ENCODE measurements at places on chromosomes 1 and 21.

DNA sequence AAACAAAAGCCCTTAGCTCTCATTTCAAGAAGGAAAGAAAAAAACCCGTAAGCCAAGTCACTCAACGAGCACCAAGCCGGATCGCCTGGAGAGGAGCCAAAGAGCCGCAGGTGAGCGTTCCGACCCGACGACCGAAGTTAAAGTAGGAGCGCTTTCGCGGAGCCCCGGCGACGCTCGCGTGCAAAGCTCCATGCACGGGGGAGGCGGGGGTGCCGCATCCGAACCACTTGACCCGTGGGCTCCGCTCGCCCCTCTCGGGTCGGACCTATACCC, 382 bp downstream of the GPBP1L1 start:
- peak; percentile 49 for DNase-seq

DNA sequence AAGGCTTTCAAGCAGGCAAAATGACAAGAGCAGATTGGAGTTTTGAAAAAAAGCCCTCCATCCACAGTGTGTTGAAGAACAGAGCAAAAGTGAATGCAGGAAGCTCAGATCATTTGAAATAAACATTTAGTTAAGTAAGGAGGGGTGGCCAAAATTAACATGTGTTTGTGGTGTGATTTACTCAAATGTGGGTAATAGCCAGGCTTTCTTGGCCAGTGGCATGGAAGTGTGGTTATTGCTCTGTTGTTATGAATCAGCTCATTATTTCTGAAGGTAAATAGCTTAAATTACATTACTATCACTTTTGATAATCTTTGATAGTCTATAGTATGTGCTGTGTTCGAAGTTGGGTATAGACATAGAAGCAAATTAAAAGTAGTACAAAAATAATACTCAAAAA, 485.9 kb downstream of the LMO4 start:
- DNase-seq, result no peak

DNA sequence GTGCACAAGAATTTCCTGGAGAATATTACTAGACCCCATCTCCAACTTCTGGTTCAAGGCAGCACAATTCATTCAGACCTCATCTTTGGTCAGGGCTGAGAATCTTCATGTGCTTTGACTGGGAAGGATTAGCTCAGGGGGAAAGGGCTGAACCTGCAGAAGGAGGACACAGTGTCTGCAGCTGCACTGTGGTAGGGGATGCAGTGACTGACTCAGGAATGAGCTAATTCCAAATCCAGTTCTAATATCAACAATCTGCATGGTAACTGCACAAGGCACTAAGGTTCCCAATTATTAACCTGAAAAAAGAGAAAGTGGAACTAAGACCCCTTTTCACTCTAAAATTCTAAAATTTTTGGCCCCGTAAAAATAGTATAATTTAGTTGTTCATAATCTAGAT, 31.6 kb downstream of the TTLL7 start:
- DNase-seq, result no peak

GRCh38 chr1:220430059-220430458, 97.9 kb upstream of the MARK1 start:
- no peak for DNase-seq

DNA sequence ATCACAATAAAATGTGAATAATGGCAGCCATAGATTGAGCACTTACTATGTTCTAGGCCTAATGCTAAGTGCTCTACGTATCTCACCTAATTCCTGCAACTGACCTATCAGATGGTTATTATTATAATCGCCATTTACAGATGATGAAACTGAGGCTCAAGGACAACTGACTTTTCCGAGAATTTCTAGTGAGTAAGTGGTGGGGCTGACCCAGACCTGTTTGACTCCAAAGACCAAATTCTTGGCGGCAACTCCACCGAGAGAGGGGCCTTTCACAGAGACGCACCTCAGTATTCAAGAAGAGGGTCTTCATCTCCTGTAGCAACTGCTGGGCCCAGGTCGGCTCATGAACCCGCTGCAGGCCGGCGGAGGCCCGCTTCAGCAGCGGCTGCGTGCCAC, 573 bp downstream of the TMEM234 start:
- DNase-seq, result no peak

- DNase-seq, result no peak
These were observed 71.5 kb upstream of the NR5A2 start for GRCh38 chr1:199956005-199956404.

DNA sequence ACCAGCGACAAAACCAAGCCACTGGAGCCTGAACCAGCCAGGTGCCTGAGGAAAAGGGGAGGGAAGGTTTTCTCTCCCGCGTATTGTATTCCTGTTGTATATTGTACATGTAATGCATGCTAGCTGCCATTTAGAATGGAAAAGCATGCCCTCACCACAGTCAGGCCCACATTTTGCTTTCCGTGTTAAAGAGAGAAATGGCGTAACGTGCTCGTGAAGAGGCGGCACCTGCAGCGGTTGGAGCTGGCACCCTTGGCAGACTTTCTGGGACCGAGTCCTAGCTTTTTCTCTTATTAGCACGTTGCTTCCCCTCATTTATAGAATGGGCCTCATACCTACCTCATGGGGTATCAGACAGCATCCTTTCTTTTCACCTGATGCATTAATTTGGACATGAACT, 135.3 kb upstream of the IRF2BP2 start:
- DNase-seq, result no peak

DNA sequence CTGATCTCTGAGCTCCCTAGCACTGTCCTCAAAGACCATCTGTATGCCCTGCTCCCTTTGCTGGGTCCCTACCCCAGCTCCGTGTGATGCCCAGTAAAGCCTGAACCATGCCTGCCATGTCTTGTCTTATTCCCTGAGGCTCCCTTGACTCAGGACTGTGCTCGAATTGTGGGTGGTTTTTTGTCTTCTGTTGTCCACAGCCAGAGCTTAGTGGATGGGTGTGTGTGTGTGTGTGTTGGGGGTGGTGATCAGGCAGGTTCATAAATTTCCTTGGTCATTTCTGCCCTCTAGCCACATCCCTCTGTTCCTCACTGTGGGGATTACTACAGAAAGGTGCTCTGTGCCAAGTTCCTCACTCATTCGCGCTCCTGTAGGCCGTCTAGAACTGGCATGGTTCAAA, 5.7 kb downstream of the GSTM5 start:
- no peak for DNase-seq

- no peak for DNase-seq
These were observed 422.9 kb downstream of the SETD4 start for GRCh38 chr21:35637431-35637830.

DNA sequence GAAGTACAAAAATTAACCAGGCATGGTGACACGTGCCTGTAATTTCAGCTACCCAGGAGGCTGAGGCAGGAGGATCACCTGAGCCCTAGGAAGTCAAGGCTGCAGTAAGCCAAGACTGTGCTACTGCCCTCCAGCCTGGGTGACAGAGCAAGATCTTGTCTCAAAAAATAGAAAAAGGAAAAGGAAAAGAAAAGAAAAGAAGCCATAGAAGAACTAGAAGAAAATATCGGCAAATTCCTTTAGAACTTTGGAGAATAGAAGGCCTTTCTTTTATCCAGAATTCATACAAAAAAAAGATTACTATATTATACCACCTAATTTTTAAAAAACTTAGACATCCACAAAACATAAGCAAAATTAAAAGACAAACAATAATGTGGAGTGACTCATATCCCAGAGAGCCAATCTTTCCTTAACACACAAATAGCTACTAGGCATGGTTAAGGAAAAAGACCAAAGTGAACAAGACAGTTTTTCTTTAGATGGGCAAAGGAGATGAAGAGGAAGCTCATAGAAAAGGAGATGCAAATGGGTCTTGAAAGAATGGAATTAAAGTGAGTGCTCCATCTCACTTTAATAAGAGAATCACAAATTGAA, 251.1 kb upstream of the IRF2BP2 start:
- no peak for DNase-seq

GRCh38 chr21:45078877-45079281, 4.5 kb downstream of the ADARB1 start:
- peak; percentile 66 for DNase-seq

DNA sequence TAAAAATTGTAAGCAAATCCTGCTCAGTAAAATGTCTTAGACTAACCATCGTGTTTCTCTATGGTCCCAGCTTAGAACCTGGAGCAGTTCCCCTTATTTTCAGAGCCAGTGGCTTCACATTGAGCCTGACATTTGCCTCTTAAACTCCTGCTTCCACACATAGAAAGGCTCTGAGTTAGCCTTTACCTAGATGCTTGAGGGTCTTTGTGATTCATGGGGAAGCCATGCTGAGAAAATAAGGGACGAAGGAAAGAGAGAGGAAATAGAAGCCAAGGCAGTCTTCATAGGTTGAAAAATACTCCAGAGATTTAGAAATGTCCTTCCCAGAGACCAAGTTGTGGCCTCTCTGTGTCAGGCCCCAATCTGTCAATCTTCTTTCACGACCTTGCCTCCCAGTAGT, 16.1 kb upstream of the RBBP5 start:
- no peak for DNase-seq

GRCh38 chr1:214615871-214616270, 12.9 kb downstream of the CENPF start:
- DNase-seq, result no peak

DNA sequence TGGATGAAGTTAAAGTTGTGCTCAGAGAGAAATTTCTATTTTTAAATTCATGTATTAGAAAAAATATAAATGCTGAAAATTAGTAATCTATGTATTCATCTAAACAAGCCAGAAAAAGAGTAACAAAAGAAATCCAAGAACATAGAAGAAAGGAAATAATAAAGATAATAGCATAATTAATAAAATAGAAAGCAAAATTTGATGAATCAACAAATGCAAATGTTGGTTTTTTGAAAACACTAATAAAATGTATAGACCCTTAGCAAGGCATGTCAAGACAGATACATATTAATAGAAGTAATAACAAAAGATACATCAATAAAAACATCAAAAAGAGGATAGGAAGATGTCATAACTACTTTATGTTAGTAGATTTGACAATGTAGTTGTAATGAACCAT, 18.0 kb downstream of the F13B start:
- no peak for DNase-seq

GRCh38 chr1:219265026-219265515, 91.4 kb downstream of the LYPLAL1 start:
- no peak for DNase-seq

GRCh38 chr1:24939675-24940193, 9.7 kb upstream of the RUNX3 start:
- DNase-seq, result no peak

GRCh38 chr1:163178628-163179027, 24.1 kb downstream of the RGS5 start:
- DNase-seq, result no peak

GRCh38 chr21:36052860-36053714, 7.2 kb downstream of the SETD4 start:
- no peak for DNase-seq
